ENCODE measurements at places on chromosomes 16 and 17.

DNA sequence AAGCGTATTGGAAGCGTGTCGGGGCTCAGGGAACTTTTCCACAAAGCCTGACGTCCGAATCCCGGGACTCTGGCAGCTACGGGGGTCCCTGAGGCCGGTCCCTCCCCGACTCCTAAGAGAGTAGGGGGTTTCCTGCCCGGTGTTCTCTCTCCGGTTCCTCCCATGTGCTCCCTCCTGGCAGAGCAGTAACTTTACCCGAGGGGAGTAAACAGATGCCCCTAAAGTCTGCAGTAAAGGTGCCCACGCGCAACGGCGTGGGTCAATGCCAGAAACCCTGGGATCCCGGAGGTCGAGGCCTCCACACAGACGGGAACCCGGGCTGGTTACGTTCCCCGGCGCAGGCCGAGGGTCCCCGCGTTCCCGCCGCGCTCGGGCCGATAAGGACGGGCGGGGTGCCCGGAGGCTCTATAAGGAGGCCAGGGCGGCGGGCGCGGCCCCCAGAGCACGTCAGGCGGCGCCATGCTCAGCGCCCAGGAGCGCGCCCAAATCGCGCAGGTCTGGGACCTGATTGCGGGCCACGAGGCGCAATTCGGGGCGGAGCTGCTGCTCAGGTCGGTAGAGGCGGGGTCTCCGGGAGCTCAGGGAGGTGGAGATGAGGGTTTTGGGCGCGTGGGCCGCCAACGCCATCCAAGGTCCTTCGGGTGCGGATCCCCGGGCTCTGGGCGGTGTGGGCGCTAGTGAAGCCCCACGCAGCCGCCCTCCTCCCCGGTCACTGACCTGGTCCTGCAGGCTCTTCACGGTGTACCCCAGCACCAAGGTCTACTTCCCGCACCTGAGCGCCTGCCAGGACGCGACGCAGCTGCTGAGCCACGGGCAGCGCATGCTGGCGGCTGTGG, at the start of gene HBM:
Gene HBM (plus strand): TSS at position 440 of the 836 bp plus-strand sequence. CDS start 20 bp downstream, at position 460.
- H3K27ac ChIP-seq, result no peak within 1 kb of the TSS
- H3K36me3 ChIP-seq, result no peaks in the 10 kb centered on the region
- no peak within 1 kb of the TSS for H3K4me3 ChIP-seq

- no peaks in the 10 kb centered on the region for H3K27me3 ChIP-seq
- DNase-seq, result no peak
- H3K4me3 ChIP-seq, result peak overlapping the region; percentile 84
- H3K36me3 ChIP-seq, result no peaks in the 10 kb centered on the region
- H3K27ac ChIP-seq, result peak overlapping the region; percentile 100
These were observed 1.8 kb downstream of the ZBTB4 start for GRCh38 chr17:7477392-7478275.

DNA sequence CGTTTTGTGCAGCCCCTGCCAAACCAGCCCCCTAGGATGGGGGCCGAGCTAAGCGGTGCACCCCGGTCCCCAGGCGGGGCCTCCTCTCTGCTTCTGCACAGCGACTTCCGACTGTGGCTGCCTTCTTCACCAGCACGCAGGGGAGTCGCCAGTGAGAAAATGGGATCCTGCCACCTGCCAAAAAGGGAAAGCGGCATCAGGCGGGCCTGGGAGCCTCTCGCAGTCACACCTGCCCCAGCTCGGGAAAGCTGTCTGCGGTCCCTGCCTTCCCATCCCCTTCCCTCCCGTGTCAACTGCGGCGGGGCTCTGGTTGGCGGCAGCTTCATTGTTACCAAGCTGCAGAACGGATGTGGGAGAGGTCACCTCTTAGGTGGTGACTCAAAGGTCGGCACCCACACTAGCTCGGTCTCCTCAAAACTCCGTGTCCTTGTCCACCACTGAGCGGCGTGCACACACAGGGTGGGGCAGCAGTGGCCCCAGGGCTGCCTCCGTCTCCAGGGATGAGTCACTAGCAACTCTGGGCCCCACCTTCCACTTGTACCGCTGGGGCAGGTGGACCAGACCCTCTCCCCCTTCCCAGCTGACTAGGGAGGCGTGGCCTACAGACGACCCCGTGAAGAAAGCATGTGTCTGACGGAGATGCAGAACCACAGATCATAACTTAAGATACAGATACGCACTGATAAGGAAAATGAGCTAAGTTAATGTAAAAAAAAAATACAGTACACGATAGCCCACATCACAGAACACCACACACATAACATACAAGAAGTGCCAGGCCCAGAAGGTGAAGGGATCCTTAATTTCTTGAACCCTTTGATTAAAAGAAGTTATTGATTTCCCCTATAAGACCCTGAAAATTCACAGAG, 1.5 kb upstream of the PCYT2 start:
- H3K27ac ChIP-seq, result no peak overlapping the region
- DNase-seq, result no peak
- peaks cover 40% of the 10 kb centered on the region for H3K4me1 ChIP-seq
- no peaks in the 10 kb centered on the region for H3K36me3 ChIP-seq

DNA sequence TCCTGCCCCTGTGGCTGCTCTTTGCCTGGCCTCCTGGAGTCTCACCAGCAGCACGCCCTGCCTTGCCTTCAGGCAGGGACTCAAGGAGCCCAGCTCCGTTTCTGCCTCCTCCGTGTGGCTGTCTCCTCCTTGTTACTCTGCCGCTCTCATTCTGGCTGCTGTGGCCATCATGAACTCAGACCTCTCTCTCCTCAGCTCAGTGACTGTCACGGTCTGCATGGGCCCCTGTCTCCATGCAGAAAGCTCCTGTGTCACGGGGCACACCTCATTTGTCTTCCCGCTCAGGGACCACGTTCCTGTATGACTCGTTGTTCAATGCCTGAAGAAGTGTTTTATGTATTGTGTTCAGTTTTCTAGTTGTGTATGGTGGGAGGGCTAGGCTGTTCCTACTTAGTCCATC, 25.3 kb downstream of the RPTOR start:
- no peak overlapping the region for H3K4me3 ChIP-seq
- H3K36me3 ChIP-seq, result no peaks in the 10 kb centered on the region
- no peak for DNase-seq
- no peaks in the 10 kb centered on the region for H3K27me3 ChIP-seq

DNA sequence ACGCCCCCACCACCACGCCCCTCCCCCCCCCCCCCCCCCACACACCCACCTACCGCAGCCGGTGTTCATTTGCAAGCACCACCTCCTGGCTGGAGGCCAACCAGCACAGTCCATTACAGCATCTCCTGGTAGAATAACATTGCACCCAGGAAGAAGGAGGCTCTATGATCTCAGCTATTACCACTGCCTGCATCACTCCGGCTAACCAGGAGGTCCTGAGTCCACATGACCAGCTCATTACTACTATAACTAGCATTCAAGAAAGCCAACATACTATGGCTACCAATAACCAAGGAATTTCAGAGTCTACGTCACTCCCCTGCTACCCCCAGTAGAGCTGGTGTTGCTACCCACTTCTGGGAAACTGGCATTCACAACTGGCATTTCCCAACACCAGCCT, 81.1 kb upstream of the ALOX12 start:
- no peak for DNase-seq
- no peaks in the 10 kb centered on the region for H3K36me3 ChIP-seq
- peaks cover 9% of the 10 kb centered on the region for H3K4me1 ChIP-seq
- no peak overlapping the region for H3K4me3 ChIP-seq

All from vagina (tissue), 2 donors.